Tongue (tissue), 3 donors: ENCODE measurements at places on chromosomes 13 and 19. TPM values are rescaled to one million over a fixed set of nuclear protein-coding genes. Genes with fewer than 3 reads are reported as not detected.

DNA sequence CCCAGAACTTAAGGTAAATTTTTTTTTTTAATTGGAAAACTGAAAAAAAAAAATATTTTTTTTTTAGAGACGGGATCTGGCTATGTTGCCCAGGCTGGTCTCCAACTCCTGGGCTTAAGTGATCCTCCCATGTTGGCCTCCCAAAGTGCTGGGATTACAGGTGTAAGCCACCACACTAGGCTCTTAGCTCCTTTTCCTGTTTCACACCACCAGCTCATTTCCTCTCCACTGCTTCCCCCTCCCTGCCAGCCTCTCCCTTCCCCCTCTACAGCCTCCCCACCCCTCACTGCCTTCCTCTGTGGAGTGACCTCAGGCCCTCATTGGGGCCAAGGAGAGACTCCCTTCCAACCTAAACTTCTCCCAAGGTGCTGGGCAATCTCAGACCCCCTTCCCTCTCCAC is 4.2 kb upstream of the GIPR start:
- DNase-seq, result no peak

Gene ADGRE2
- total RNA-seq, result 0.31 TPM

DNA sequence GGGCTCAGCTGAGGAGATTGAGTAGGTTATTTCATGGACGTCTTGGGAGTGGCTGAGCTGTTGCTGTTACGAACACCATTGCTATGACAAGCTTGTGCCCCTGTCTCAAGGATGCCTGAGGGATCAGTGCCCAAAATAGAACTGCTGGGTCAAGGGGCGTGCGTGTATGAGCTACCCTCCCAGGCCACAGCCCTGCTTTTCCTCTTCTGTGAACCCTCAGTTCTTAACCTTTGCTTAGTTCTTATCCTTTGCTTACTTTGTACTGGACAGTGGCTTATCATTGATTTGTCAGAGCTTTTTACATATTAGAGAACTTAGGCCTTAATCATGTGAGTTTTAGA is 9.0 kb downstream of the ARHGAP45 start:
- DNase-seq, result no peak

Gene ZNF665
- 3.9 TPM for total RNA-seq

GRCh38 chr19:18086590-18087138 is at the start of gene IL12RB1:
Gene IL12RB1 (minus strand): TSS chr19:18086934. CDS start chr19:18086823, 111 bp downstream.
- no peak for DNase-seq

- no peak for DNase-seq
These were observed 15.9 kb upstream of the S1PR4 start for GRCh38 chr19:3162418-3163229.

GRCh38 chr13:100349594-100349993 is 239.0 kb downstream of the GGACT start:
- peak; percentile 23 for DNase-seq

GRCh38 chr13:64993514-64994164 is 2236.5 kb downstream of the PCDH9 start:
- no peak for DNase-seq

Gene ZNF610
- 8.9 TPM for total RNA-seq

Gene ATP4A
- total RNA-seq, result not detected

Gene STOML3
- 0.10 TPM for total RNA-seq

Gene SLITRK6
- total RNA-seq, result 10.5 TPM

DNA sequence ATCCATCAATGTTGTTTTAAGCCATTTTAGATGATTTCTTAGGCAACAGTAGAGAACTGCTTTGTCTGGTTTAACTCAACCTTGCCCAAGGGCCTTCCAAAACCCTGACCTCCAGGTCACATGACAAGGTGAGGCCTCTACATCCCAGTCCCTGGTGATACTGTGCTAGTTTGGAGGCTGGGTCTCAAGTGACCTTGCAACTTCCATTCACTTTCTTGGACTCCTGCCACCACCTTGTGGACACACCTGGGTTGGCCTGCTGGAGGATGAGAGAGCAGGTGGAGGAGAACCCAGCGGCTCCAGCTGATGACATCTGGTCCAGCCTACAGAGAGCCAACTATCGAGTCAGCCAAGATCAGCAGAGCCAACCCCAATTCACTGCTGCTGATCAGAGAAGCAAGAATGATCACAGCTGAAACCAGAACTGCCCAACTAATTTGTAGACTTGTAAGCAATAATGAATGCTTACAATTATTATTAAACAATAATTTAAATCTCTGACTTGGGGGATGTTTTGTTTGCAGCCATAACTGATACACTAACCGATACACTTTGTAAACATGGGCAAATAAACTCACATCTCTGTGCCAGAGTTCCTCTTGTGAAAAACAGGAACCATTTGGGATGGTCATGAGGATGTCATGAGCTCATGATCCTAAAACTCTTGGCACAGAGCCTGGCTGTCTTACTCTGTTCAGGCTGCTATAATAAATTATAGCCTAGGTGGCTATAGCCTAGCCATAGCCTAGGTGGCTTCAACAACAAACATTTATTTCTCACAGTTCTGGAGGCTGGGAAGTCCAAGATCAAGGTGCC is 11.5 kb downstream of the FAM187B start:
- DNase-seq, result no peak

- DNase-seq, result no peak
These were observed 9.3 kb upstream of the CPAMD8 start for GRCh38 chr19:17035842-17036424.

- no peak for DNase-seq
These were observed 11.6 kb downstream of the NAPA start for GRCh38 chr19:47503130-47503825.

DNA sequence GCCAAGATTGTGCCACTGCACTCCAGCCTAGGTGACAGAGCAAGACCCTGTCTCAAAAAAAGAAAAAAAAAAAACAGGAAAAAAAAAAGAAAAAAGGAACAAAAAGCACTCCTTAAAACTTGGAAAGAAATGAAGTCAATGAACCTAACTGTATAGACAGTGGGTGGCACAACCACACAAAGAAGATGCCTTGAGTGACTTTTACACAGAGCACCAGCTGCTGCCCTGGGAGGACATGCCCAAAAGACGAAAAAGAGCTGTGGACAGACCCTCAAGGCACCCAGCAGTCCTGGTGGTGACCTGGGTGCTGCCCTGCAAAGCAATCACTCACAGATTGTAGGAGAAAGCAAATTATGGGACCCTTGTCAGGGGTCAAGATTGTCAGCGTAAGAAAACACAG is 5.9 kb upstream of the LAMP1 start:
- DNase-seq, result no peak

Gene MZT1
- total RNA-seq, result 15.6 TPM

DNA sequence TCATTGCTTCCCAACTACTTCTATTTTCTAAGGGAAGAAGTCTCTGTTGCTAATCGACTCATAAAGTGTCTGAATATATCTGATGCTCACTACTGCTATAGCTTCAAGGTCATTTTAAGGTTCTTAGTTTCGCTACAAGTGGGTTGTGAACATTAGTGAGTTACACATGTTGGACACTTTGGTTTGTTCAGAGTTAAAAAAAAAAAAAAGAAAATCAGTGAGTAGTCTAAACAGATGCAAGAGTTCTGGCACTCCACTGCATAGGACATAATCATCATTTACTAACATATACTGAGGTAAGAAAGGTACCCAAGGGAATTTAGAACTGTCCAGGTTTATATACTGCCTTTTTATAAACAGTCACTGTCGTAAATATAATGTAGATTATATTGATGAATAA is 108.8 kb downstream of the KLF12 start:
- no peak for DNase-seq

Gene CD209
- 2.7 TPM for total RNA-seq

Gene CYP4F11
- total RNA-seq, result not detected

GRCh38 chr13:43983373-43983772 is 103.7 kb downstream of the LACC1 start:
- DNase-seq, result no peak

Gene CEACAM8
- total RNA-seq, result not detected

DNA sequence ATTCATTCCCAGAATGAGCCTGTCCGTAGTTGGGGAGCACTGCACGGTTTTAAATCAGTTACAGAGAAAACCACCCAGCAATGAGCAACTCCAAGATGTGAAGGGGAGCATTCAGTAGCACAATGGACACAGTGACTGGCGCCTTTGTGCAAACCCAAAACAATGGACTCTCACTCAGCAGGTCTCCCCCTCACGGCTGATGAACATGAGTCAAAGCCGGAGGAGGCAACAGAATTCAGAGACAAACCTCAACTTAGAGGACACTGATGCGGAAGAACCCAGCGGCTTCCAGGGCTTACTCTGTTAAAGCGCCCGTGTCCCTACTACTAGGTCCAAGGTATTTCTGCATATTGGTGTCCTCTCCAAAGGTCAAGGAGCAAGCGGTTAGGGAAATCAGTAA is 17.7 kb downstream of the PLEKHF1 start:
- no peak for DNase-seq

Gene CYP4F22
- total RNA-seq, result not detected
